ENCODE measurements at places on chromosomes 7 and 10.

GRCh38 chr10:97724341-97724941 is 10.9 kb downstream of the MARVELD1 start:
- DNase-seq, result no peak

DNA sequence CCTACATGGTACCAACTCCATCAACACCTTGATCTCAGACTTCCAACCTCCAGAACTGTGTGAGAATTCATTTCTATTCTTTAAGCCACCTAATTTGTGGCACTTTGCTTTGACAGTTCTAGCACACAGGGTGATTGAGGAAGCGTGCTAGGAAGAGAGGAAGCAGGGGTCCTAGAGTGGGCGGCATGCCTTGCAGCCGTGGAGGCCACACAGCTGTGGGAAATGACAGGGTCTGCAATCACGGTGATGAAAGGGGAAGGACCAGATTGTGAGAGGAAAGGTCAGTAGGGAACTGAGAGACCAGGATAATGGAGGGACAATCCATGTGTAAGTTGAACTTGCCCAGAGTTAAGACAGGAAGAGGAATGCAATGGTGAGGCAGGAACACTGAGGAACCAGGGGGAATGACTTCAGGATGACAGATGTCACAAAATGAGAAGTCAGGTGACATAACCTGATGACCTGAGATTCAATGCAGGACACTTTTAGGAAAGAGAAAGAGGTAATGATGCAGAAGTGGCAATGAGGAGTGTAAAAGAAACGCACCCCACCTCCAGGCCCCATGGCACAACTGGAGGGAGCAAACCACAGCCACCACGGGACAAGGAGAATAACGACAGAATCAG is 87.3 kb upstream of the PIK3CG start:
- no peak for DNase-seq

DNA sequence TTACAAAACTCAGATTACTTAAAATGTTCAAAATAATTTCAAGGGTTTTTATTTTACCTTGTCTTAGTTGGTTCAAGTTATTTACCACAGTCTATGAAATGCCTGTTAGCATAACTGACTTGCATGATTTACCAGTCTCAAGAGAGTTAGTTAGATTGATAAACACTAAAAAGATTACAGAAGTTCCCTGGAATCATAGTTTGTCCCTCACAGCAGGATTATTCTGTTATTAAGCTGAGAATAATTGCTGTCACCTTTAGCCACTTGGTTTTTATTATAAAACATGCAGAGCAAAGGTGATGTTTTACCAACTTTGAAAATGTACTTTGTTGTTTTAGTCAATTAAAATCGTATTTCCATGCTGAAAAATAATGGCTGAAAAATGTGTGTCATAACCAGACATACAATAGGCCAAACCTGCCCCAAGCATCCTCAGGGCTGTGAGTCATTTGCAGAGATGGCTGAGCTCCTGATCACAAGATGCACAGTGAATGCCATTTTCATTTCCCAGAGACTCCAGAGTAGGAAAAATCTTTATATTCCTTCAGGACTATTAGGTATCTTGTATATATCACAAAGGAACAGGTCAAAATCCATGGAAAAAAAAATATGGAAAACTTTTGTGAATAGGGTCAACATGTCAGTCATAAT is 87.8 kb upstream of the DKK1 start:
- DNase-seq, result no peak

DNA sequence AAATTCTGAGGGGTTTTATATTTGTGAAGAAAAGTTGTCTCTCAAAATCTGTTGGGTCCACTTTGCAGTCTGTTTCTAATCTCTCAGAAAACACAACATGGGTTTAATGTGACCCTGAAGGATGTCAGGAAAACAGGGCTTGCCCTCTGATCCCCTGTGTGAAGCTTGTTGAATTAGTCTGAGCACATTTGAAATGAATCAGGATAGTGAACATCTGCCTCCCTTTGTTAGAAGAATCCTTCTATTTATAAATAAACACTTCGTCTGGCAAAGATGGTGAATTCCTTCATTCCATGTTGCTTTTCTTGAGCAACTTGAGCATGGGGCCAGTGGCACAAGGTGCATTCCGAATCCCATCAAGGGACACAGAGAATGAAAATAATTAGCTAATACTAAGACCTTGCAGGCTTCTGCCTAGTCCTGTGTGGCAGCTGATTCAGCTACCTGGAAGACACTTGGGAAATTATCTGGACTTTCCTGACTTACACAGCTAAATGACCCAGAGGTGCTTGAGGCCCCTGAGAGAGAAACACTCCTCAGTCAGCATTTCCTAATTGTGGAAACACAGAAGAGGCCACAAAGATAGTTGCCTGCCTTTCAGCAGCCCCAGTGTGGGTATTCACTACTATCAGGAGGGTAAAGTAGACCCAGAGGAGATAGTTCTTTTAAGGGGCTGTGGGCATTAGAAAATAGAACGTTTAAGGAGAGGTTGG is 305.5 kb downstream of the C7orf25 start:
- DNase-seq, result no peak

DNA sequence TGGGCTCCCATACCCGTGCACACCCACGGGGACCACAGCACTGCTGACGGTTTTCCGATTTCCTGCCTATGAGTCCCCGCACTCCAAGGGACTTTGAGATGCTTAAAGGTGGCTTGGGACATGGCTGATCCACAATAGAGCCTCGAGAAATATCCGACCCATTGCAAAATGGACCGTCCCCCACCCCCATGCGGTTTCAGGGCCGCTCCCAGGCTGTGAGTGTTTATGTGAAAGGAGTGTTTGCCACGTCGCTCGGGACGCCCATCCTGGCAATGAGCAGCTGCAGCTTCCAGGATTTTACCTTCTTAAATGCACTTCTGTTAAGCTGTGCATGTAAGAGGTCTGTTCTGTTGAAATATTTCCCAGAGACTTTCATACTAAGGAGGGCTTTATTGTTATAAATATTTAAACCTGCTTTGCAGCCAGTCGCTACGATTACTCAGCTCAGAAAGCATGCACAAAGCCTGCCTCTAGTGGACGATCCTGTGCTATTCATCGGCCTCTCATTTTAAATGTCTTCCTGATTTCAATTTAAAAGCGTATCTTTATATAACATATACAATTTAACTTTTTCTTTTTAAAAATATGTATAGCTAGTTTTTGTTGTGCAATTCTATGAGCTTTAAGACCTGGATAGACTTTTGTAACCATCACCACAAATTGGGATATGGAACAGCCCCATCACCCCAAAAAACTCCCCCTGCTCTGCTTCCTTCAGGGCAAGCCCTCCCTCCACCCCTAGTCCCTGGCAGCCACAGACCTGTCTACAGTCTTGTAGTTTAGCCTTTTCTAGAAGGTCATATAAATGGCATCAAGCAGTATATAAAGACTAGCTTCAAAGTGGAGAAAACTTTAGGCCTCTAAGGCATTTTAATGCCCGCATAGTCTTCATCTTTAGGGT is 418.3 kb downstream of the PAXIP1 start:
- DNase-seq, result no peak

DNA sequence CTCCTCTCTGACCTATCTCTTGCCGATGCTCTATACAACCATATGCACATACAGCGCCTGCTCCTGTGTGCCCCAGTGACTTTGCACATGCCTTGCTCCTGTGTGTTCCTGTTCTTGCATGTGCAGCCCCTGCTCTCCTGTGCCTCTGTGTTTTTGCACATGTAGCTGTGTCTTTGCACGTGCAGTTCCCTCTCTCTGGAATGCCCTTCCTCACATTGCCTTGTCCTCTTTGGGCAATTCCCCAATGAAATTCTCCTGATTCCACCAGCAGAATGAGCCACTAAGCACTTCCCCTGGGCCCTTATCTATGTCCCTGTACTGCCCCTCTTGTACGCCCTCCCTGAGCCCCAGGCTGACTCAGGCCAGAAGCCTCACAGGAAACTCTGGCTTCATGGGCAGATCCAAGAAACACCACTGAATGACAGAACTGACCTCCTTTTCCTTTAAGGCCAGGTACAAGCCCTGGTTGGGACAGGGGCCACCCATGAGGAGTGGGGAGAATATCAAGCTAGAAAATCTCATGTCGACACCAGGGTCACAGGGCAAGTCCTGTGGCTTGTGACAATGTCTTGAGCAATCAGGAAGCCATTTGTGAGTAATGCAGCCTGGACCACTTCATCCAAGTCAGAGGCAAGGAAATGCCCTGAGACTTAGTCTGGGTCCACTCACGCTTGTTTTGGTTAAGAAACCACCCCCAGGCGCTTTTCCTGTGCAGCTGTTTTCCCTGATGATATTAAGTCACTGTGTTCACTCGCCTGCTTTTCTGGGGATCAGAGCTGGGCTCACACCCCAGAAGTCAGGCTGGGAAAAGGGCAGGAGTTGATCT is 1.9 kb upstream of the ARHGAP22 start:
- no peak for DNase-seq

GRCh38 chr10:14325325-14325955 is 5.3 kb downstream of the FRMD4A start:
- peak; percentile 71 for DNase-seq

- peak; percentile 11 for DNase-seq
Measured at GRCh38 chr10:117373823-117374505, 1.3 kb downstream of the PDZD8 start.

DNA sequence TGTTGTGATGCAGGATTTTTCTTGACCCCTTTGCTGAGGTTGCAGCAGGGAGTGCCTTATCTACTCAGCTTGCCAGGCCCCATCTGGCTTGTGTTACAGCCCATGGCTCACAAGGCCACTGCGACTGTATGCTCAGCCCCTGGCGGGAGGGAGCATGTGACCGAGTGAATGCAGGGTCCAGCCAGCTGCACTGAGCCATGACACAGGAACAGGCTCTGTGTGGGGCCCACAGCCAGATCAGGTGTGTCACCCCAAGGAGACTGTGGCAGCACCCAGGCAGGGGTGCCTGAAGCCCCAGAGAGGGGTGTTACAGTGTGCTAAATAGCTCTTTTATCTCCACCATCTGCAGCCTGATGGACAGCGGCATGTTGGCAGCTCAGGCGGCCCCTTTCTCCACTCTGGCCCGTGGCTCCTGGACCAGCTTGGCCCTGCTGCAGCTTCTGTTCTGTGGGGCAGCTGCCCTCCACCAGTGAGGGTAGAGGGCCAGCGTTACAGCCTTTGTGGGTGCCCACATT is 2.6 kb upstream of the PCBD1 start:
- DNase-seq, result no peak

DNA sequence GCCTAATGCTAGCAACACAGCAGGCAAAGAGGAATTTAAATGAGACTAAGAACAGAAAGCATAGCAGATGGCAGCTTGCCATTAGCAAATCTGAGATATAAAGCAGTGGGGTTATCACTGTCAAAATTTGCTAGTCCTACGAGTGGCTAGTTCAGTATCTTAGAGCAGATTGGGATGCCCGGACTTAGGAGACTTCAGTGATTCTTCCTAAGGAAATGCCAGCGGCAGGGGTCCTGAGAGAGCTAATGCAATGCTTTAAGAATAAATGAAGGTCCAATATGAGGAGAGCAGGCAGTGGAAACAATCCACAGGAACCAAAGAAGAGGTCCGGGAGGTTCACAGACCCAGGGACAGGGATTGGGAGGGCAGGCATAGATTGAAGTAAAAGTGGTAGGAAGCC is 169.3 kb upstream of the NPSR1 start:
- DNase-seq, result no peak

GRCh38 chr7:46814516-46815250 is 767.2 kb downstream of the TNS3 start:
- DNase-seq, result no peak

DNA sequence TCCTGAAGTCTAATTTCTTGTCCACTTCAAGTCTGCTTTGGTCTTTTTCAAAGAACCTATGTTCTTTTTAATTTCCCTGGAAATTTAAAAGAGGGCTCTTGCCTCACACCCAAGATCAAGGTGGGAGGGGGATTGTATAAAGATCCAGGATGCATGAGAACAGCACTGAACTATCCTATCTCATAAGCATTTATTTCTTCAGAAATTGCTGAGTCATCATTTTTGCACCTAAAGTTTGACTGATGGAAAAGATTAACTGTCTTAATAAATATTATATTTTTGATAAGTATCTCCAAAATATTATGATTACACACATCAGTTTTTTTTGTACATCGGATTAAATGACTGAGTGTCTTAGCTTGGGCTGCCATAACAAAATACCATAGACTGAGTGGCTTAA is 90.5 kb downstream of the RPS24 start:
- DNase-seq, result no peak
